ENCODE measurements at places on chromosomes 5 and 9.

DNA sequence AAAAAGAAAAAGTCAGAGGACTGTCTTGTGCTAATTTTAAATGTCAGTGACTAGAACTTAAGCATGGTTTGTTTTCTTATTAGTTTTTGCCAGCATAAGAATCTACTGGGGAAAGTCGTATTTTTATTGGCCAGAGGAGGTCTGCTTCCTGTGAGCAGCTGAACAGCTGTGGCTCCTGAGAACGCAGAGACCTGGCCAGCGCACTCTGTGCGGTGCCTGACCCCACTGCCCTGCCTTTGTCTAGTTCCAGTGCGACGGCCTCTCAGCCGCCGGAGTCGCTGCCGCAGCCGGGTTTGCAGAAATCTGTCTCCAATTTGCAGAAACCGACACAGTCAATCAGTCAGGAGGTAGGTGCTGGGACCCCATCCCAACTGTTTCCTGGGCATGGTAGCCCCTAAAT lies 42.5 kb downstream of the PRRC2B start:
- H3K4me3 ChIP-seq: no peak overlapping the region
- DNase-seq: no peak
- H3K27ac ChIP-seq: no peak overlapping the region
- H3K4me1 ChIP-seq: peaks cover 3% of the 10 kb centered on the region
- peaks cover 91% of the 10 kb centered on the region for H3K36me3 ChIP-seq

DNA sequence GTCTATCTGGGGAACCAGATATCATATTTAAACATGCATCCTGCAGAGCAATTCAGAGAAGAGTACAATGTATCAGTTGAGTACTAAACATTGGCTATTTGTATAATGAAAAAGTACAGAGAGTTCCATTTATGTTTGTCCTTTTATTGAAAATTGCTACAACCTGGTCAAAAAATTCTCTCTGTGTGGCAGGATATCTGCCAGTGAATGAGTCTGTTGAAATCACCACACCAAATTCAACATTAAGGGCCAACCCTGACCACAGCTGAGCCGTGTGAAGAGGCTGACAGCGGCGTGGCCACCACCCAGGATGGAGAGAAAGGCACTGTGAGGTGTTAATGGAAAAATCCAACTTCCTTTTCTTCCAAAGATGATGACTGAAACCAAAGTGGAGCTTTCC lies 422.7 kb upstream of the PIK3R1 start:
- H3K4me3 ChIP-seq: no peak overlapping the region
- no peaks in the 10 kb centered on the region for H3K4me1 ChIP-seq
- no peaks in the 10 kb centered on the region for H3K36me3 ChIP-seq

DNA sequence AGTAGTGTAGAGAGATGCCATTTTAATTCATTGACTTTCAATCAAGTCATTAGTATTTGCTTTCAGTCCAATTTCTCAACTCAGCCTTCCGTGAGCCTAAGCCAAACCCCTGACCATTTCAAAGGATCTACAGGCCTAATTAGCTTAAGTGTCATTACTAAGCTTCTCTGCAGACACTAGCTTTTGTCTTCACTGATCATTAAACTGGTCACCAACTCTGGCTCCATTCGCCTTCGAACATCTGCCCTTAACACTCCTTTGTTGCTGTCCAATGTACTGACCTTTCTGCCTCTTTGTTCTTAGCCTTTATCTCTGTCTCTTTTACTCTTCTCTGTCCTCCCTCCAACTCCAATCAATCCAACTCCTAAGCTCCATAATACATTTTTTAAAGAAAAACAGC lies 299.3 kb downstream of the DIRAS2 start:
- no peak for DNase-seq
- H3K4me3 ChIP-seq: no peak overlapping the region
- H3K4me1 ChIP-seq: no peaks in the 10 kb centered on the region
- no peak overlapping the region for H3K27ac ChIP-seq
- H3K36me3 ChIP-seq: no peaks in the 10 kb centered on the region

GRCh38 chr5:14407746-14408175 lies 173.8 kb upstream of the OTULINL start:
- no peak for DNase-seq
- H3K36me3 ChIP-seq: no peaks in the 10 kb centered on the region
- H3K4me3 ChIP-seq: no peak overlapping the region
- peaks cover 5% of the 10 kb centered on the region for H3K4me1 ChIP-seq

- DNase-seq: no peak
- H3K36me3 ChIP-seq: no peaks in the 10 kb centered on the region
- no peaks in the 10 kb centered on the region for H3K27me3 ChIP-seq
- no peaks in the 10 kb centered on the region for H3K4me1 ChIP-seq
These were observed 209.1 kb downstream of the CD180 start for GRCh38 chr5:66987540-66987939.

All from CD4-positive, alpha-beta T cell (primary cell).